ENCODE measurements at places on chromosomes 2 and 18. TPM values are rescaled to one million over a fixed set of nuclear protein-coding genes. Genes with fewer than 3 reads are reported as not detected.

- no peak overlapping the region for H3K4me3 ChIP-seq
- no peaks in the 10 kb centered on the region for H3K4me1 ChIP-seq
- H3K27ac ChIP-seq = no peak overlapping the region
These were observed 982.6 kb upstream of the FANCL start for GRCh38 chr2:59223742-59224141.

PIEZO2 gene
- total RNA-seq = 27.2 TPM

MOGAT1 gene
- total RNA-seq = 4.3 TPM

GRCh38 chr2:106579750-106580197 is 92.6 kb downstream of the CD8B2 start:
- no peaks in the 10 kb centered on the region for H3K36me3 ChIP-seq
- peaks cover 17% of the 10 kb centered on the region for H3K4me1 ChIP-seq
- no peak for DNase-seq
- H3K4me3 ChIP-seq = no peak overlapping the region
- no peak overlapping the region for H3K27ac ChIP-seq

CACNB4 gene
- 14.3 TPM for total RNA-seq

DNA sequence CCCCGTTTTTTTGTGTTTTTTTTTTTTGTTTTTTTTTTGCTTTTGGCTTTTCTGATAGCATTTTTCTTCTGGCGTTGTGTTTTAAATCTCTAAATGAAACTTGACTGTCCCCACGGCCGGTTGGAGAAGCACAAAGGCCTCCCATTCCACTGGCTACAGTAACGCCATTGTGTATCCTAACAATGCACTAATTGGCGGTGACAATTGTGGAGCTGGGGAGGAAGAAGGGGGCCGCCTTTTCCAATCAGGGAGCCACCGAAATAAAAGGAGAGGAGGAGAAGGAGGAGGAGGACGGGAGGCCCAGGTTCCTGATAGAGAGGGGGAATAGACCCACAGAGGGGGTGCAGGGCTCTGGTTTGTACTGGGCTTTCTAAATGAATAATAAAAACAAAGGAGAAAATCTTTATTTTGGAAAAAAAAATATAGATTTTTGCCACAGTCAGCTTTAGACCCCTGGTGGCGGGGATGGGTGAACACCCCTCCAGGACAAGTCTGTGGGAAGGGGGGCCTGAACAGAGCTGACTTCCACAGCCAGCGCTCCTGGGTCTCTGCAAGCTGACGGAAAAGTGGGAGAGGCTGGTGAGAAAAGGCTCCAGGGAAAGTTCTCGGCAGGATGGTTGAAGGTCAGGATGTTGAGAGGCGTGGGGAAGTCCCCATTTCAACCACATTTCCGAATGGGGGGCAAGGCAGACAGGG is 43.7 kb upstream of the FZD5 start:
- H3K27me3 ChIP-seq = no peaks in the 10 kb centered on the region
- DNase-seq = no peak
- peaks cover 88% of the 10 kb centered on the region for H3K4me1 ChIP-seq
- no peak overlapping the region for H3K27ac ChIP-seq
- no peak overlapping the region for H3K4me3 ChIP-seq

BMP10 gene
- total RNA-seq = not detected

DNA sequence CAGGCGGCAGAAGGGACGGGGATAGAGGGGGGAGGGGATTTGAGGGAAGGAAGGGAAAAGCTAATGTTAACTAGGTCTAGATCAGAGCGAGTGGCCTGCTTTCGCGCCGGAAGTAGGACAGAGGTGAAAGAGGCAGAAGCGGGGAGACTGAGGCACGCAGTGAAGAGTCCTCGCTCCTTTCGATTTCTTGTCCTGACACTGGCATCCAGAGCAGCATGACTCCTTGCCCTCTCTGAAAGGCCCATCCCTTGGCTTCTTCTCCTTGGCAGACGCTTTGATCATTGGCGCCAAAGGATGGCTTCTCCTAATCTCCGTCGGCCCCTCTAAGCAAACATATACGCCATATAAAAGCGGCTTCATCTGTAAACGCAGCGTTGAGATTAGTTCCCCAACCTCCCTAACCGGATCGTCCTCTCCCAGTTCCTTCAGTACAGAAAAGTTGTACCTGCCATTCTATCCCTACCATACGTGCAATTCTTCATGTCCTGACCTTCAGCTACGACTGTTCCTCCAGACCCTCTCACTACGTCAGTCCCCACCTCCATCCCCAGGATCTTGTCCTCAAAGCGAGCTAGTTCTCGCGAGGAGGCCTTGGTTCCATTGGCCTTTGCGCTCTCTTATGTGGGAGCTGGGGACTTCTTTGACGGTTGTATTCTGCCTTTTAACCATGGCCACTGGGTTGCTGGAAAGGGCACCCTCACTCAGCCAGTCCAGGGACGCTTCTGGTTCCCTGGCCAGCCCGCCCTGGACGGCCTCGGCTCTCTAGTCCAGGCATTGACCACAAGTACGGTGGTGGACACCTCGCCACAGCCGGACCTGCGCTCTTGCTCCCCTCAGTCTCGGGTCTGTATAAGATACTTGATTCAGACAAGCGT is 857 bp upstream of the NEUROD1 start:
- no peak overlapping the region for H3K27ac ChIP-seq
- DNase-seq = no peak
- no peak overlapping the region for H3K4me3 ChIP-seq
- H3K4me1 ChIP-seq = no peaks in the 10 kb centered on the region

DNA sequence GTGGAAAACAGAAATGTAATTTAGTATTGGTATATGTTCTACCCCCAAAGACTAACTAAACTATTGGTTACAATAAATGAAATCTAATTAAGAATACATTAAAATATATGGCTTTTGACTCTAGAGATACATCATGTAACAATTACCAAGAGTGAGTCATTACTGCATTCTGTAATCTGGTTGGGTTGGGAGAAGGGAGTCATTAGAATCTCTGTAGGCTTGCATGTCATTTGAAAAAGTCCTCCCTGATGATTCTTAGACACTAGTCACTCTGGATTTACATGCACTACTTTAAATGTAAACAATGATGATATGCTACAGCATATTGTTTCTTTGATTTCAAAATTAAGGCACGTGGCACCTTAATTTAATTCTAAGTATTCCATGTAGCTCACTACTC is 293.4 kb upstream of the CHST9 start:
- H3K4me3 ChIP-seq = no peak overlapping the region
- no peaks in the 10 kb centered on the region for H3K4me1 ChIP-seq
- no peak overlapping the region for H3K27ac ChIP-seq
- no peaks in the 10 kb centered on the region for H3K27me3 ChIP-seq
- DNase-seq = no peak
- H3K36me3 ChIP-seq = no peaks in the 10 kb centered on the region

NEB gene
- 0.24 TPM for total RNA-seq

DNA sequence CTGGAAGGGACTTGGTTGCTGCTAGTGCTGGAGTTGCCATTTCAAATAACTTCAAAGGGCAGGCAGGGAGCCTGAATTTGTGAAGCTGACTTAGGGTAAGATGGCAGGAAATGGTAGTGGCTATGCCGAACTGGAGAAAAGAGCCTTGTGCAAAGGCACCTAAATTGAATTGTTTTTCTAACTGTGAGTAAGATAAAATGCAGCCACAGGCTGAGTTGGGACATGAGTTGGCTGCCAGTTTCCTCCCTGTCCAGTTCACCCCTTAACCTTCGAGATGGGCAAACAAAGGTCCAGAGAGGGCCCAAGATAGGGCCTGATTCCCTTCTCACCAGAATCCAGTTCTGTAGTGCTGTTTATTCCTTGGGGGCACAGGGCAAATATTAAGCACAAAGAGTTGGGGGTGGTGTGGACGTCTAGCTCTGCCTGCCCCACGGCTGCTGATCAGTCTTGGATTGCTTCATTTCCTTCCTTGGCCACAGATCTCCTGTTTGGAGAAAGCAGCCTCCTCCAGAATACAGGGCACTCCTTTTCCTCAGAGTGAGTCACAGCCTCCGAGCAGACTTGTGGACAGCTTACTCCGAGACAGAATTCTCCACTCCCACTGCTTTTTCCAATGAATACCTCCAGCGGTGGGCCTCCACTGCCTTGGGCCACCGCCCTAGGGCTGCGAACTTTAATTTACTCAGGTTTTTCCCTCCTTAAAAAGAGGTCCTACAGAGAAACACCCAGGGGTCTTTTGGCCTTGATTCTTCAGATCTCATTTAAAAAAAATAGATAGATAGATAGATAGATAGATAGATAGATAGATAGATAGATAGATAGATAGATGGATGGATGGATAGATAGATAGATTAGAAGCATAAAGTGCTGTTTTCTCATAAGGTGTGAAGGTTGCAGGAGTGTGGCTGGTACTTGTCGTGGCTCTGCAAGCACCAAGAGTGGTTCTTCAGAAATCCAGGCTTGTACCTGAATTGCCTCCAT is 18.4 kb upstream of the SLC20A1 start:
- H3K4me3 ChIP-seq = no peak overlapping the region
- no peak overlapping the region for H3K27ac ChIP-seq
- peaks cover 41% of the 10 kb centered on the region for H3K4me1 ChIP-seq
- H3K27me3 ChIP-seq = no peaks in the 10 kb centered on the region
- no peaks in the 10 kb centered on the region for H3K36me3 ChIP-seq

ACMSD gene
- not detected for total RNA-seq

DNA sequence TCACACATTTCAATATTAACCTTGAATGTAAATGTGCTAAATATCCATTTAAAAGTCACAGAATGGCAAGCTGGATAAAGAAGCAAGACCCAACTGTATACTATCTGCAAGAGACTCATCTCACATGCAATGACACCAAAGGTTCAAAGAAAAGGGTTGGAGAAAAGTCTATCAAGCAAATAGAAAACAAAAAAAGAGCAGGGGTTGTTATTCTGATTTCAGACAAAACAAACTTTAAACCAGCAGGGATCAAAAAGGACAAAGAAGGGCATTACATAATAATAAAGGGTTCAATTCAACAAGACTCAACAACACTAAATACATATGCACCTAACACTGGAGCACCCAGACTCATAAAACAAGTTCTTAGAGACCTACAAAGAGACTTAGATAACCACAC is 14.5 kb upstream of the UNC80 start:
- no peak overlapping the region for H3K27ac ChIP-seq
- H3K4me1 ChIP-seq = no peaks in the 10 kb centered on the region
- H3K27me3 ChIP-seq = no peaks in the 10 kb centered on the region
- H3K4me3 ChIP-seq = no peak overlapping the region
- no peak for DNase-seq

DNA sequence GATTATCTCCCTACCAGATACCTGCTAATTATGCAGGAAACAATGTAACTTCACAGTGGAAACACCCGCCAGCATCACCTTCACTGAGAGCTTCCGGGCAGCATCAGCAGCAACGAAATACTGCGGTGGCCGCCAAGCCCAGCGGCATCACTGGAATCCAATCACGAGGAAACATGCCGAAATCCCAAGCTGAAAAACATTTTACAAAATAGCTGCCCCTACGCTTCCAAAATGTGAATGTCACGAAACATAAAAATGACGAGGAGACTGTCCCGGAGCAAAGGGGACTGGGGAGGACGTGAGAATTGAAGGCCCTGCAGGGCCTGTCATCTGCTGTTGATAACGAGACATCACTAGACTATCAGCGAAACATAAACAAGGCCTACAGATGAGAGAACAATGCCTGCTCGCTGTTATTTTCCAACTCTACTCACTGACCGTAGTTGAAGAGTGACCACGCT is 82.6 kb downstream of the HDAC4 start:
- H3K4me1 ChIP-seq = no peaks in the 10 kb centered on the region
- H3K4me3 ChIP-seq = no peak overlapping the region
- no peaks in the 10 kb centered on the region for H3K36me3 ChIP-seq
- no peak overlapping the region for H3K27ac ChIP-seq
- no peak for DNase-seq
- no peaks in the 10 kb centered on the region for H3K27me3 ChIP-seq

DNA sequence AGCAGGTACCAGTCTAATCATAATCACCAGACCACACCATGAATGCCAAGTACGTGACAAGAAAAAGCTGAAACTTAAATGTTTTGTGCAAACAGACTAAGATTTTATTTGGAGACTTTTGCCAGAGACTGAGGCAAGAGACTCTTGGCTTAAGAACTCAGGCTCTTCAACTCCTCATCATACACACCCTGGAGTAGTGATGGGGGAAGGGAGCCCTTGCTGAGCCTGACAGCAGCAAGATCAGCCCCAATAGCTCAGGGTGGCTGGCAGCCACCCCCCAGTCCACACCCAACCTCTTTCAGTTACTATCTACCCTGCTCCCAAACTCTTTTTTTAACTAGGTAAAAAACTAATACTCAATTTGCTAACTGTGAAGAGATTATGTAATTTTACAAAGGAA is 114.8 kb downstream of the CCBE1 start:
- no peak for DNase-seq
- H3K27ac ChIP-seq = no peak overlapping the region
- H3K4me3 ChIP-seq = no peak overlapping the region
- H3K27me3 ChIP-seq = peaks cover 13% of the 10 kb centered on the region

IL36A gene
- not detected for total RNA-seq

DNA sequence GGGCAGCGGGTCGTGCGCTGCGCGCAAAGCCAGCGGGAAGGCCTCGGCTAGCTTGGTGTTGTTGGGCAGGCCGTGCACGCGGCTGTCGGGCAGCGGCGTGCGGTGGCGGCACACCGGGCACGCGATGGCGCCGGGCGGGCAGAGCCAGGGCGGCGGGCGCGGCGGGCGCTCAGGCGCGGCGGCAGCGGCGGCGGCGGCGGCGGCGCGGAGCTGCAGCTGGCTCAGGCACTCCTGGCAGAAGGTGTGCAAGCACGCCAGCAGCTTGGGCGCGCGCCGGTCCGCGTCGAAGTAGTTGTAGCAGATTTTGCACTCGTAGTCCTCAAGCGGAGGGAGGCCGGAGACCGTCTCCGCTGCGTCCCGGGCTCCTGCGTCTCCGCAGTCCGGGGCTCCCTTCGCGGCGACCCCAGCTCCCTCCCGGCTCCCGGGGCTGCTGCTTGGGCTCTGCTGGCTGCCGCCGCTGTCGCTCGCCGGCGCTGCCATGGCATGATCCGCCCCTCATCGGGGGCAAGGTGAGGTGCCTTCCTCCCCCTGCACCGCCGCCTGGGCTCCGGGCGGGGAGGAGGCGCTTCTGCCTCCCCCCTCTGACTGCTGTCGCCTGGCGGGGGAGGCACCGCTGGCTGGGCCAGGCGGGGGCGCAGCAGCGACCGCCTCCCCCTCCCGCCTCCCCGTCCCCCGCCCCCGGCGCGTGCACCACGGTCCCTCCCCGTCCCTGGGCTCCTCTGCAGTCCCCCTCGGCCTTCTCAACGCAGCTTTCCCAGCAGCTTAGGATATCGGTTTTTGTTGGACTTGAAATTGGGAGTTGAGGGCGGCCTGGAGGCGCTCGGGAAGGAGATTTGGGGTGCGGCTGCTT is 21.0 kb upstream of the PAX3 start:
- no peak for DNase-seq
- H3K4me3 ChIP-seq = peak overlapping the region; percentile 52
- no peaks in the 10 kb centered on the region for H3K36me3 ChIP-seq
- no peak overlapping the region for H3K27ac ChIP-seq
- H3K4me1 ChIP-seq = peaks cover 15% of the 10 kb centered on the region

GRCh38 chr2:118826093-118826492 is 21.4 kb downstream of the EN1 start:
- no peaks in the 10 kb centered on the region for H3K36me3 ChIP-seq
- H3K27ac ChIP-seq = no peak overlapping the region
- H3K4me3 ChIP-seq = no peak overlapping the region
- no peak for DNase-seq

GRCh38 chr18:62939433-62939832 is 224.1 kb downstream of the PHLPP1 start:
- no peaks in the 10 kb centered on the region for H3K4me1 ChIP-seq
- H3K27me3 ChIP-seq = no peaks in the 10 kb centered on the region
- no peak for DNase-seq

PTPRN gene
- not detected for total RNA-seq

Measured in HepG2 (cell line).